Stimulated activated CD4-positive, alpha-beta T cell treated with anti-CD3 and anti-CD28 coated beads, Interleukin-2, amount 100 ng/mL, for 4 hours (primary cell): ENCODE measurements at places on chromosomes 7 and 10.
A peak's percentile ranks its signal among the peaks of the same experiment; 100 is the strongest.

DNA sequence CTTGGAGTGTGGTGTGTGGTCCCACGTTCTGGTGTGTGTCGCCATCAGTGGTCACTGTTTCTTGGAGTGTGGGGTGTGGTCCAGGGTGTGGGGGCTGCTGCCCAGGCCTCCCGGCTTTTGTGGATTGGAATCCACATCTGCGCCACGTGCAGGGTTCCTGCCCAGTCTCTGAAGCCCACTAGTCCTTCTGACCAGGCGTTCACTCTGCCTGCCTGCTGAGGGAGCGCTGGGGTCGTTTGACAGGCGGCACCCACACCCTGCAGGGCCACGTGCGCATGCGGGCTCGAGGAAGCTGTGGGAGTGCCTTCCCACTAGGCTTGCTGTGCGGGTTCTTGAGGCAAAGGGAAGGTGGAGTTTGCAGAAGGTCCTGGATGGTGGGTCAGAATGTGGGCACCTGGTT, 51.4 kb downstream of the INPP5A start:
- no peak for DNase-seq

GRCh38 chr10:125565046-125565445, 117.9 kb downstream of the TEX36 start:
- no peak for DNase-seq

- no peak for DNase-seq
Measured at GRCh38 chr10:97080051-97080776, 105.5 kb downstream of the SLIT1 start.

DNA sequence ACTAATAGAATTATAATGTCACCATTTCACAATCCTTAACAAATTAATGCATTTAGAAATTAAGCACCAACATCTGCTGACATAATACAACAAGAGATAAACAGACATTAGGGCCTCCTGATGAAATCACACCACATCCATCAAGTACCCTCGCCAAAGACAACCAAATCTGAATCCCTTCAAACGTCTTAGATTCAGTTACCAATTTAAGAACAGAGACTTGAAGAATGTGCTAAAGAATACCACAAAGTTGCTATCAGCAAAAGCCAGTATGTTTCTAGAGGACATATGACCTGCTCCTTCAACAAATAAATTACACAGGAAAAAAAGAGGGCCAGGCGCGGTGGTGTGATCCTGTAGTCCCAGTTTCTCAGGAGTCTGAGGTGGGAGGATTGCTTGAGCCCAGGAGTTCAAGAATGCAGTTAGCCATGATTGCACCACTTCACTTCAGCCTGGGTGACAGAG, 144.5 kb downstream of the REEP3 start:
- DNase-seq: no peak

DNA sequence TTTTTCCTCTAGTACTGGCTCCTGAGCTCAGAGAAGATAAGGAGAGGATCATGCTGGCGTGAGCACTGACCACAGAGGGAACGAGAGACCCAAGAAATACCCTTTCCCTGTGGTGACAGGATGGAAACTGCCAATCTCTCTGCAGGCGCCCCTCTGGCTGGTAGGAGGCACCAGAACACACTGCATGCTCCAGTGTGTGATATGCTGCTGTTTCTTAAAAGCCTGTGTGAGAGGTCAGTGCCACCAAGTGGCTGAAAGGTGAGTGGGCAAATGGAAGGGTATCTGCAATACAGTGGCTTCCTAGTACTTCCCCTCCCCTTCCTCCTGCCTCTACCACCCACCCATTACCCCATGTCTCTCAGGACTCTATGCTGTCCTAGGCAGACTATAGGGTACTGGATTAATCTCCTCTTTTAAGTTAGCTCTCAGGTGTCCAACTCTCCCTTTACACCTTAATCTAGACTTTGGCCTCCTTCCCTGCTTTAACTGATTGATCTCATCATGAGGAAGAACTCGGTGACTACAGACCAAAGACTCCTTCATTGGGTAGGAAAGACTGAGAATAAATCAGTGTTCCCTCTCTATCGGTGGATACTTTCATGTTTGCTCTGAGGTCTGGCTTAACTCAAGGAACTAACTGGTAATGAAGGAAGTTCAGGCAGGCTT, 283.6 kb downstream of the ADRA2A start:
- no peak for DNase-seq

DNA sequence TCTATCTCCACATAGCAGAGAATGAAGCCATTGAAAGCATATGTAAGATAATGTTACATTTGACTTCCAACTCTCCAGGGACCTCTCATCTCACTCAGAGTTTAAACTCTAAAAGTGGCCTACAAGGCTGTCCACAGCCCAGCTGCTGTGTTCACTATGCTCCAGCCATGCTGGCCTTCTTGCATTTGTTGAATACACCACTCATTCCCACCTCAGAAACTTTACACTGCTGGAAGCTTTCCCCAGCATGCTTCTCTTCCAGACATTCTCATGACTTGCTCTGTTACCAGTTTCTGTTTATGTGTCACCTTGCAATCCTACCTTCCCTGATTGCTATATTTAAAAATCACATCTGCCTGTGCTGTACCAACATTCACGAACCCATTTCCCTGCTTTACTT, 167.2 kb downstream of the WNT2 start:
- no peak for DNase-seq

GRCh38 chr7:77318019-77318418, 98.1 kb downstream of the GSAP start:
- no peak for DNase-seq

DNA sequence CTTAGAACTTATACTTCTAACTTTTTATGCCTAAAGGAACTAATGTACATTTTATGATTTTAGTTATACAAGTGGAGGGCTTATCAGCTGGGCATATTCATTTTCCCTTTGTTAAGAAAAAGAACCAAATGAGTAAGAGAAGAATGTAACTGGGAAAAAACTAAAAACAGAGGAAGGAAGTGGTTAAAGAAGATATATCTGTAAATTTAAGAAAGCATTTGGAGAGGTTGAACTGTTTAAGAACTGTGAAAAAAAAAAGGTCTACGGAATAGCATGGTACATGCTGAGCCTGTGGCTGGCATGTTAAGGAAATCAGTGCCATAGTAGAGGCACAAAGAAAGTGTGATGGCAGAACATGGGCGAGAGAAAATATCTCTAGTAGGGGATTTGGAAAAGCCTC, 6.2 kb downstream of the MDFIC start:
- DNase-seq: no peak

GRCh38 chr7:154598864-154599263, 404.1 kb downstream of the PAXIP1 start:
- no peak for DNase-seq

- peak; percentile 82 for DNase-seq
Measured at GRCh38 chr10:79331709-79332108, 15.6 kb upstream of the PPIF start.

GRCh38 chr10:36251068-36251467, 609.0 kb upstream of the FZD8 start:
- no peak for DNase-seq

DNA sequence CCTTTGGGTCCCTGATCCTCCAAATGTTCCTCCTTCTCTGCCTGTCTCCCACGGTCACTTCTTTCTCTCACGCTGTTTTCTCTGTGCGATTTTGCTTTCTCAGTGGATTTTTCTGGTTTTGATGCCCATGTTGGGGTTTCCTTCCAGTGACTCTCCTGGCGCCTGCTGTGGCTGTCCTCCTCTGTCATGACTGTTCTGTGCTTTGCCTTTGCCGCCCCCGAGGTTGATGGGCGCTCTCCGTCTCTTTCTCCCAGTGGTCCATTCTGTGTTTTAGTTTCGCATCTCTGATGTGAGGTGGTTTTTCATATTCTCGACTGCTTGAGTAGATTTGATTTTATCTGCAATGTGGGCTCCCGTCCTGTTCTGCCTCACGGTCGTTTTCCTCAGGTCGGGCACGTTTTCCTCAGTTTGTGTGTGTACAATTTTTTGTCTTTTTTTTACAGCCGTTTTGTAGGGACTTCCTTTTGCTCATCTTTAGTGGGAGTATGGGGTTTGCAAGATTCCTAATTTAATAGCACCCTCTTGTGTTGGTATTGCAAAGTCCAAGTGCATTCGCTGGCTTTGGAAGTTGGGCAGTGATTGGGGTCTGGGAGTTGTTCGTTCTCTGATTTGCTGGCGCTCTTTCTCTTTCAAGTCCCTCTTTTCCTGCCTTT, 100.0 kb downstream of the INPP5A start:
- DNase-seq: peak; percentile 18

- no peak for DNase-seq
Measured at GRCh38 chr7:130452951-130453350, 12.1 kb upstream of the CEP41 start.

- no peak for DNase-seq
Measured at GRCh38 chr10:78594559-78595268, 474.1 kb upstream of the ZMIZ1 start.

DNA sequence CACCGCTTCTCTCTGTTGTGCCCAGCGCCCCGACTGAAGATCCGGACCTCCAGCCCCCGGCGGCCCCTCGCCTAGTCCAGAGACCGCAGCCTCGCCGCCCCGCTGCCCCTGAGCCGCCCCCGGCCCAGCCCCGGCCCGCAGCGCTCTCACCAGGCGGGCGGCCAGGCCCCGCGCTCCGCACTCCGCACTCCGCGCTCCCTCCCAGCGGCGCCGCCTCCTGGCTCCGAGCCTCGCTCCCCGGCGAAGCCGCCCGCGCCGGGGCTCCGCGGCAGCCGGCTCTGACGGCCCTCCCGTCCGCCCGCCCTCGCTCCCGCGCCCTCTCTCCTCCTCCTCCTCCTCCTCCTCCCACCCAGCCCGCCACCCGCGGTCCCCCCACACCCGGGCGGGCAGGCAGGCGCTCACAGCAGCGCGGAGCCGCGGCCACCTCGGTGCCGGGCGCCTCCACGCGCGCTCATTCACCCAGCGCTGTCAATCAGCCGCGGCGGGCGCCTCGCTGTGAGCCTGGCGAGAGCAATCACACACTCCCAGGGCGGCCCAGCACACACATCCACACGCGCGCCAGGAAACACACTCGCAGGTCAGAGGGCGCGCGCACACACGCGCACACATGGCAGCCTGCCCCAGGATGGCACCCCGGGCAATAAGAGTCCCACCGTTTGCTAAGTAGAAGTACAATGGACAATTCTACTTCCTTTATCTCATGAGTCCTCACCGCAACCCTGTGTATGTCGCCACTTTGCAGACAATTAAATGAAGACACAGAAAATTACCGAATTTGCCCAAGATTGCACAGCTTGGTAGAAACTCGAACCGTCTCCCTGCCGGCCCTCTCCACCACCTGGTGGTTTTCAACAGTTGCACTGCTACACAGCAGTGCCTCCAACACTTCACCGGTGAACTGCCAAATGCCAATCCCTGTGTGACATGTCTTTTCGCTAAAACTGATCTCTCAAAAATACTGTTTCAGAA, at the start of gene PRRT4:
TSS of gene PRRT4 (minus strand) at position 280 of the 969 bp plus-strand sequence.
- peak; percentile 44 for DNase-seq

DNA sequence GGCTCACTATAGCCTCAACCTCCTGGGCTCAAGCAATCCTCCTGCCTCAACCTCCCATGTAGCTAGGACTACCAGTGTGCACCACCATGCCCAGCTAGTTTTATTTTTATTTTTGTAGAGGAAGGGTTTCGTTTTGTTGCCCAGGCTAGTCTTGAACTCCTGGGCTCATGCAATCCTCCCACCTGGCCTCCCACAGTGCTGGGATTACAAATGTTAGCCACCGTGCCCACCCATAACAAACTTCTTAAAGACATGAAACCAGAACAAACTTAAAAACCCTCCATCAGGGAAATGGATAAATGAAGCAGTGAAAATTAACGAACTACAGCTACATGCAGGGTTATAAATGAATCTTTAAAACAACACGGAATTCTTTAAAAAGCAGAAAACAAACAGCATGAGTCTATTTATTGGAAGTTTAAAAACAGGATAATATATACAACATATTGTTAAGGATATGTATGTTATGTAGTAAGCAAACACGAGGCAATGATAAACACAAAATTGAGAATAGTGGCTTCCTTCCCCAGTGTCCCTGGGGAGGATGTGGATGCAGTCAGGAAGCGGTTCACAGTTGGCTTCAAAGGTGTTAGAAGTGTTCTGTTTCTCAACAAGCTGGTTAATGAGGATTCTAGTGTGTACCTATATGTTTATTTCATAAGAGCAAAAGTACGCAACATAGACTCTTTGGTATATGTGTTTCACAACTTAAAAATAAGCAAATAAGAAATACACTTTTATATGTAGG, 128.2 kb upstream of the IMMP2L start:
- DNase-seq: no peak

DNA sequence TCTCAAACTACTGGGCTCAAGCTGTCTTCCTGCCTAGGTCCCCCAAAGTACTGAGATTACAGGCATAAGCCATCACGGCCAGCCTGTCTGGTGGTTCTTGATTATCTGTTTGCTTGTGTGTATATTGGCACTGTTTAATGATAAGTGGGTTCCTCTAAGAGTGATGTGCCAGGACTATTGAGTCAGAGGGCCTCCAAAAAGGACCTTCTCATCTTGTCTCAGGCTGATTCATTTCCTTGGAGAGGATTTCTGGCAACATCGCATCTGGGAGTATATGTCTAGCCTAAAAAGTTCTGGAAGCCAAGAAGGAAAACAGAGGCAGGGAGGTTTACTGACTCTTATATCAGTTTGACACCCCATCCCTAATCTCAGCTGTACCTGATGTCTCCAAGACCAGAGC, 27.1 kb upstream of the AKAP9 start:
- no peak for DNase-seq

- no peak for DNase-seq
Measured at GRCh38 chr7:102992938-102993717, 80.3 kb downstream of the LRRC17 start.

DNA sequence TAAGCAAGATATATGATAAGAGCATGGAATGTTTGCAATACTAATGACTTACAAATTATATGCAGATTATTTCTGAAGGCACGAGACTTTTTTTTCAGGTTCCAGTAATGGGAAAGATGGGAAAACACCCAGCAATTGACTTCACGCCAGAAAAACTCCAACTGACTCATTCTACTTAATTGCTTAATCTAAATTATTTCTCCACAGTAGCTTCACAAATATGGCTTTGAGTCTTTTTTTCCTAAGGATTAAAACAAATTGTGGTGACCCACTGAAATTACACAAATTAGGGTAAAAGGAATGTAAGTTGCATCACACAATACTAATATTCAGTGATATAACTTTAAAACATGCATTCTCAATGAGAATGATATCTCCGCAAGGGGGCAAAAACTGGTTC, 138.7 kb downstream of the GNAI1 start:
- no peak for DNase-seq

GRCh38 chr7:21300692-21301091, 127.2 kb upstream of the SP4 start:
- no peak for DNase-seq

DNA sequence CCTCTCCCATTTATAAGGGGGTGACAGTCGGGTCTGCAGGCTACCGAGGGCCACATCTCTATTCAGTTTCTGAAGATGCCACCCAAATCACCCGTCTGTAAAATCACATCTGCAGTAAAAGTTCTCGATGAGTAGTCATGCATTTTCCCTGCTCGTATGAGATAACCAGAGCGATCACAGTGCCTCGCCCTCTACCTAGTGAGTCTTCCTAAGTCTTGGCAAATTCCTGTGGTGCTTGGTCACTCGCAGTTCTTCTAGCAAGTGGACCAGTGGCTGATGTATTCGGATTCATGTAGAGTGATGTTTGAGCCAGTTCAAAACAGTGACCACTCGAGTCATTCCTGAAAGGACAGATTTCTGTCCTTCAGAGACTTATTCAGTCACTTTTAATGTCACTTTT, 44.9 kb downstream of the INSYN2A start:
- DNase-seq: no peak

- no peak for DNase-seq
Measured at GRCh38 chr10:120460776-120461175, 3.7 kb downstream of the PLPP4 start.

- DNase-seq: no peak
Measured at GRCh38 chr7:86933295-86933845, 126.1 kb downstream of the ELAPOR2 start.

GRCh38 chr10:127880557-127880956, 12.2 kb downstream of the CLRN3 start:
- DNase-seq: no peak

GRCh38 chr7:112223310-112223709, 16.8 kb downstream of the ZNF277 start:
- DNase-seq: no peak
